ENCODE measurements at places on chromosomes 2 and 18.
A peak's percentile ranks its signal among the peaks of the same experiment; 100 is the strongest.

DNA sequence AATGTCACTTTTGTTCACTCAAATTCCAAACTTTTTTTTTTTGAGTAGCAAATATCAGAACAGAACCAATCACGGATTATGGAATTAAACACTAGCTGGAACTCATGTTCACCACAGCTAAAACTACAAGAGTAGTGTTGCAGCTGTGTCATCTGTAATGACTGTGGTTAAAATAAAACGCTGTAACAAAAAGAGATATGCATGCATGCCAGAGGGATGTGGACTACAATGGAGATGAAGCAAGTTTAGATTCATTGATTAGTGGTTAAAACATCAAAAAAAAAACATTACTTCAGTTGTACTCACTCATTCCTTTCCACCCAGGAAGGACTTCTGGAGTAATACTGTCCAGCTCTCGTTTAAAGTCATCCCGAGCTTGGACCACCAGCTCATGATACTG lies 37.0 kb downstream of the IMMT start:
- peaks cover 11% of the 10 kb centered on the region for H3K36me3 ChIP-seq
- no peak overlapping the region for H3K27ac ChIP-seq
- no peak overlapping the region for H3K4me3 ChIP-seq
- DNase-seq = no peak
- H3K4me1 ChIP-seq = no peaks in the 10 kb centered on the region

- DNase-seq = no peak
- no peaks in the 10 kb centered on the region for H3K36me3 ChIP-seq
Observed at GRCh38 chr2:84830758-84831500, 50.0 kb downstream of the TRABD2A start.

DNA sequence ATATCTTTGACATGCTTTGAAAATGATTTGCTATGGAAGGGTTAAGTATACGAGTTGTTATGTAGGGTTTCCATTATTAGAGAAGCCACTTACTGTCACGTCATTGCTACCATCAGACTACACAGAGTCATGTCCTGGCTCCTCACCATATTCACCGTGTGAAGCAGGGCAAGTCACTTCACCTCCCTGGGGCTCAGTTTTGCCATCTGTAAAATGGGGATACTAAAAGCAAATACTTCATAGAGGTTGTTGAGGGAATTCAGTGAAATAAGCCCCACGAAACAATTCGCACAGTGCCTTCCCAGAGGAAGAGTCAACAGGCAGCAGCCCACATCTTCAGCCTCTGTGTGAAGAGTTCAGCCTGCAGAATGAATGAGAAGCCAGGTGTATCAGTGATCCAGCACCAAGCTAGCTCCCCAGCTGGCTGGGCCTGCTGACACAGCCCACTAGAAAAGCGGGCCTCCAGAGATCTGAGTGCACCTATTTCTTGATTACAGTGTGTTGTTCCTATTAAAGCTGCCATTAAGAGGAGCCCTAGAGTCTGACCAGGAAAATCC lies 3.4 kb downstream of the DIPK1C start:
- DNase-seq = no peak
- no peak overlapping the region for H3K27ac ChIP-seq
- peaks cover 20% of the 10 kb centered on the region for H3K4me1 ChIP-seq
- no peaks in the 10 kb centered on the region for H3K36me3 ChIP-seq

- DNase-seq = no peak
- no peaks in the 10 kb centered on the region for H3K27me3 ChIP-seq
- H3K4me1 ChIP-seq = no peaks in the 10 kb centered on the region
- no peak overlapping the region for H3K27ac ChIP-seq
- no peak overlapping the region for H3K4me3 ChIP-seq
- no peaks in the 10 kb centered on the region for H3K36me3 ChIP-seq
Observed at GRCh38 chr2:29987146-29987545, 65.8 kb upstream of the ALK start.

- no peak overlapping the region for H3K27ac ChIP-seq
- DNase-seq = no peak
- H3K27me3 ChIP-seq = no peaks in the 10 kb centered on the region
- no peak overlapping the region for H3K4me3 ChIP-seq
- H3K4me1 ChIP-seq = peaks cover 10% of the 10 kb centered on the region
- H3K36me3 ChIP-seq = no peaks in the 10 kb centered on the region
Observed at GRCh38 chr2:101442042-101442666, 32.8 kb downstream of the RFX8 start.

DNA sequence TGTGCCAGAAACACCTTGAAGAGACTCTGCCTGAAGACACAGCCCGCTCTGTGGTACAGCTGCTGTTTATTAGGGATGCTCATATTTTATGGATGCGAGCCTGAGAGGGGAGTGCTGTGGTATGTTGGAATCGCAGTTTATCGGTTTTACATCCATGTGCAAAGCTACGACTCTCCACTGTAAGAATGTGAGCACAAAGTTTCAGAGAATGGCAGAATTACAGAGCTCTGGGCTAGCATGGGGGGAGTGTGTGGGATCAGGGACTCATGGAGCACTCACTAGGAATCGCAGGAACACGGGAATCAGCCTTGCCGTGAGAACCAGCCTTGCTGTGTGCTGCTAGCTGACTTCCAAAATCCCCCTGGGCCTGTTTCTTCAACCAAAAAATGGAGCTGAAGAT lies 199.9 kb downstream of the RNF144A start:
- no peaks in the 10 kb centered on the region for H3K27me3 ChIP-seq
- no peaks in the 10 kb centered on the region for H3K4me1 ChIP-seq
- no peak overlapping the region for H3K4me3 ChIP-seq
- no peaks in the 10 kb centered on the region for H3K36me3 ChIP-seq
- DNase-seq = no peak

GRCh38 chr2:137776697-137777096 lies 187.6 kb upstream of the HNMT start:
- H3K27me3 ChIP-seq = no peaks in the 10 kb centered on the region
- no peak overlapping the region for H3K27ac ChIP-seq
- no peak overlapping the region for H3K4me3 ChIP-seq
- H3K36me3 ChIP-seq = no peaks in the 10 kb centered on the region
- H3K4me1 ChIP-seq = no peaks in the 10 kb centered on the region

- no peaks in the 10 kb centered on the region for H3K27me3 ChIP-seq
- no peak overlapping the region for H3K4me3 ChIP-seq
- DNase-seq = no peak
- no peak overlapping the region for H3K27ac ChIP-seq
Observed at GRCh38 chr2:181553244-181553643, 96.1 kb downstream of the ITGA4 start.

GRCh38 chr2:231497651-231498050 lies 32.6 kb downstream of the NMUR1 start:
- H3K4me3 ChIP-seq = no peak overlapping the region
- H3K4me1 ChIP-seq = no peaks in the 10 kb centered on the region
- H3K27ac ChIP-seq = no peak overlapping the region
- no peaks in the 10 kb centered on the region for H3K36me3 ChIP-seq
- DNase-seq = no peak
- H3K27me3 ChIP-seq = no peaks in the 10 kb centered on the region

GRCh38 chr2:26011990-26012856 lies 21.7 kb upstream of the RAB10 start:
- H3K27ac ChIP-seq = peak overlapping the region; percentile 58
- no peaks in the 10 kb centered on the region for H3K36me3 ChIP-seq
- peaks cover 25% of the 10 kb centered on the region for H3K4me1 ChIP-seq
- H3K4me3 ChIP-seq = no peak overlapping the region
- DNase-seq = peak; percentile 83

GRCh38 chr2:85959185-85959584 lies 70.4 kb upstream of the ST3GAL5 start:
- H3K4me3 ChIP-seq = no peak overlapping the region
- no peaks in the 10 kb centered on the region for H3K36me3 ChIP-seq
- DNase-seq = no peak
- no peak overlapping the region for H3K27ac ChIP-seq
- H3K27me3 ChIP-seq = no peaks in the 10 kb centered on the region
- peaks cover 25% of the 10 kb centered on the region for H3K4me1 ChIP-seq

GRCh38 chr2:228157841-228158240 lies 23.6 kb downstream of the SPHKAP start:
- H3K27me3 ChIP-seq = no peaks in the 10 kb centered on the region
- no peaks in the 10 kb centered on the region for H3K36me3 ChIP-seq
- DNase-seq = no peak
- no peak overlapping the region for H3K4me3 ChIP-seq
- H3K4me1 ChIP-seq = no peaks in the 10 kb centered on the region

GRCh38 chr2:191710411-191710900 lies 32.5 kb downstream of the NABP1 start:
- peaks cover 10% of the 10 kb centered on the region for H3K4me1 ChIP-seq
- H3K4me3 ChIP-seq = no peak overlapping the region
- H3K36me3 ChIP-seq = no peaks in the 10 kb centered on the region

- H3K4me1 ChIP-seq = no peaks in the 10 kb centered on the region
- no peak for DNase-seq
- H3K27ac ChIP-seq = no peak overlapping the region
- H3K4me3 ChIP-seq = no peak overlapping the region
Observed at GRCh38 chr2:171956135-171956825, 34.0 kb downstream of the HAT1 start.

GRCh38 chr2:137467246-137467862 lies 496.9 kb upstream of the HNMT start:
- DNase-seq = peak; percentile 23
- H3K27ac ChIP-seq = no peak overlapping the region
- no peaks in the 10 kb centered on the region for H3K36me3 ChIP-seq
- H3K4me1 ChIP-seq = no peaks in the 10 kb centered on the region

- H3K4me3 ChIP-seq = no peak overlapping the region
- H3K4me1 ChIP-seq = no peaks in the 10 kb centered on the region
- no peak for DNase-seq
- no peaks in the 10 kb centered on the region for H3K27me3 ChIP-seq
- no peak overlapping the region for H3K27ac ChIP-seq
Observed at GRCh38 chr2:238568455-238569440, 142.0 kb downstream of the ASB1 start.

- no peaks in the 10 kb centered on the region for H3K36me3 ChIP-seq
- no peak overlapping the region for H3K4me3 ChIP-seq
- no peaks in the 10 kb centered on the region for H3K27me3 ChIP-seq
- no peak for DNase-seq
- H3K4me1 ChIP-seq = no peaks in the 10 kb centered on the region
Observed at GRCh38 chr2:33570681-33571080, 28.4 kb downstream of the FAM98A start.

GRCh38 chr2:31127931-31128330 lies 10.3 kb downstream of the GALNT14 start:
- DNase-seq = no peak
- H3K4me3 ChIP-seq = no peak overlapping the region
- H3K27ac ChIP-seq = no peak overlapping the region
- H3K36me3 ChIP-seq = no peaks in the 10 kb centered on the region
- H3K4me1 ChIP-seq = no peaks in the 10 kb centered on the region

All from body of pancreas (tissue), 4 donors.